ENCODE measurements at places on chromosomes 5 and 9.
A peak's percentile ranks its signal among the peaks of the same experiment; 100 is the strongest.

DNA sequence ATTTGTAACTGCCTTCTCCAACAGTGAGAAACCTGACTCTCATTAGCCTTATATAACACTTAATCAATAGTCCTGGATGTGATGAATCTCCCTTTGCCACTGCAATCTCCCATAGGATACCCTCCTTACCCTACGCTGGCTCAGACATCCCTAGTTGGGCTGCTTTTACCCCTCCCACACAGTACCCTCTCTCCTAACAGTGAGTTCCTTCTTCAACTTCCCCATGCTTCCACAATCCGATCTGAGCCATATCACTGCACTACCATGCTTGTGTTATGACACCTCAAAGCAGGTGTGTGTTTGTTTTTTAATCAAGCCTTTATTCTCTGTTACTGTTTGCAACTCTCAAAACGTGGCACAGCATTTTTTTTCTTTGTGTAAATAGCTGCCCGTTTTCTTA lies 60.5 kb upstream of the C9orf72 start:
- DNase-seq, result no peak

- no peak for DNase-seq
Observed at GRCh38 chr9:88052321-88052965, 78.1 kb upstream of the CDK20 start.

- DNase-seq, result no peak
Observed at GRCh38 chr5:35089334-35090314, 41.9 kb upstream of the AGXT2 start.

DNA sequence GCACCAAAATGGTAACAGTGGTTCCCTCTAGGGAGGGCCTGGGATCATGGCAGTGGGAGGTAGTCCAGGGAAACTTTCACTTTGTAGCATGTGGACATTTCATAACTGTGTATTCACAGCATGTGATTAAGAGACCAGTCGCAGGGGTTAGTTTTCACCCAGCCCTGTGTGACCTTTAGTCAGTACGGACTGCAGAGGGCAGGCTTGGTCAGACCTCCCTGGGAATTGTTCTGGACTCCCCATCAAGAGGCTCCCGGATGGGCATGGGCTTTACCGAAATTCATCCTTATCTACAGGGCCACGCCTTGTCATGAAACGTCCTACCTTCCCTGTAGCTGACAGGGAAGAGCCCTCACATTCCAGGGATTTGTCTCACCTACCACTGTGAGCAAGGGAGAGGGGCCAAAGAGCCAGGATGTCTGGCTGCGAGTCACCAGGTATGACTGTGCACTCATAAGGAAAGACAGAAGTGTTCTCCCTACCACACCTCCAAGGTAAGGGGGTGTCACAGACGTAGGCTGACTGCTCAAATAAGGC lies 19.9 kb downstream of the GPX3 start:
- DNase-seq, result no peak

- no peak for DNase-seq
Observed at GRCh38 chr5:74640450-74640953, at the start of gene ENC1. ENC1 (minus strand) TSS chr5:74640728; CDS start chr5:74636485, 4,243 bp downstream.

DNA sequence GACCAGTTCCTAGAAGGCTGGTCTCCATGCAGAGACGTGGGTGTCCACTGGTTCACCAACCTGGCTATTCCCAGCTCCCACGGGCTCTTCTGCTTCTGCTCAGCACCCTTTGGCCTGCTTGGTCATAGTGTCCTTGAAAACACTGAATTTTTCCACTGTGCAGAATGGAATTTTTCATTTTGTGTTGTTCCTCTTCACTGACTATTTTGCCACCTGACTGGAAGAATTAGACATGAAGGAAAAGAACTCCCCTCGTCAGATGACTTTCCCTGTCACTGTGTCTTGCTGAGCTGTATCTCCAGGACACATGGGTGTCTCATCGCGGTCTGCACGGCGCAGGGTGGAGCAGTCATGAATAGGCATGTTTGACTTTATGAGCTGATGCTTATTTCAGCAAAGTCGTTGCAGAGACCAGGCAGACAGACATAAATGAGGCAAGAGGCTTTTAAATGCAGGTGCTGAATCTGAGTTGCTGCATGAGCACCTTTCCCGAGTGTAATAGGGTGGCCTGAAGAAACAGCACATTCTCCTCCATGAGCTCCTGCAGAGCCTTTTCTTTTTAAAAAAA lies 50.2 kb upstream of the SEMA4D start:
- DNase-seq, result no peak

DNA sequence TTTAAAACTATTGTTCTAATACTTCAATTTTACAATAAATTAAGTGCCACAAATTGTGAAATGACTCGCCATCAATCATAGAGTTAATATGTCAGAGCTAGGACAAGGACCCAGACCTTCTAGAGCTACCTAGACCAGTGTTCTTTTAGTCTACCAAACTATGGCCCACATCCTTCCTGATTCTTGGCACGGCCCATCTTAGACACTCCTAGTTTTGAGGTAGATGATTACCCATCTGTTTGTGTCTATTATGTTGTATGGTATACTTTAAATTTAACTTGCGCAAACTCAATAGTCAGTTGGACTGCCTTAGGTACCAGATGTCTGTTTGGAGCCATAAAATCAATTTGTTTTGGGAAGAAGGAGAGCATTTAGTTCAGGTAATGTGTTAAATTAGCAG lies 17.5 kb downstream of the CDC26 start:
- no peak for DNase-seq

GRCh38 chr9:89770531-89771174 lies 165.8 kb downstream of the GADD45G start:
- no peak for DNase-seq

- no peak for DNase-seq
Observed at GRCh38 chr5:72013766-72014624, 93.3 kb upstream of the MAP1B start.

GRCh38 chr5:170440771-170441392 lies 51.7 kb upstream of the KCNMB1 start:
- DNase-seq, result no peak

- DNase-seq, result no peak
Observed at GRCh38 chr5:22531986-22532385, 321.2 kb downstream of the CDH12 start.

- DNase-seq, result peak; percentile 71
Observed at GRCh38 chr9:115615821-115616665, 498.1 kb upstream of the TNC start.

- no peak for DNase-seq
Observed at GRCh38 chr9:132789719-132790118, 88.4 kb downstream of the AK8 start.

DNA sequence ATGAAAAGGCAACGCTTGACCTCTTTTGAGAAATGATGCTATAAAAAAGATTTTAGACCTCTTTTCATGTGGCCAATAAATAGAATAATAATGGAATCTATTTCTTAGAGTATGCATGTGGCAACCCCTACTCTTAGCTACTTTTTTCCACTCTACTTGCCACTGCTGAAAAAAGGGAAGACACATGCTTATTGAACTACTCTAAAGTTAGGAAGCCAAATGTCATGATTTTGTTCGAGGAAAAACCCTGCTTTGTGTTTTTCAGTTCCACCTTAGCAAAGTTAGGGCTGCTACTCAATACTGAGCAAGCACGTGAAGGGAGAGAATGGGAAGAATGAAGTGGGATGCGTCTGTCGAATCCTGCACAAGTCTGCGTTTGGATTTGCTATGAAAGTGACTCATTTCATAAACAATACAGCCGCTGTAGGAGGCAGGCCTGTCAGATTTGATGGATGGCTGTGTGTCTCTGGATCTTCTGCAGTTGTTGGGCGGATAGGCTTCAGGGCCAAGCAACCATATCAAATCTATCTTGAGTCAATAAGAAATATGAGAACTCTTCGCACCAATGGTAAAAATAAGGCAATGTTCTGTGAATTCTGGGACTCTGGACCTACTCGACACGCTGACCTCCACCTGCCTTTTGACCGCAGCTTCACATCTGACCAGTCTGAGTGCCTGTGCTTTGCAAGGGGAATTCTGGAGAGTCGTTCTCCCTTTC lies 333.6 kb downstream of the PIK3R1 start:
- peak; percentile 68 for DNase-seq

DNA sequence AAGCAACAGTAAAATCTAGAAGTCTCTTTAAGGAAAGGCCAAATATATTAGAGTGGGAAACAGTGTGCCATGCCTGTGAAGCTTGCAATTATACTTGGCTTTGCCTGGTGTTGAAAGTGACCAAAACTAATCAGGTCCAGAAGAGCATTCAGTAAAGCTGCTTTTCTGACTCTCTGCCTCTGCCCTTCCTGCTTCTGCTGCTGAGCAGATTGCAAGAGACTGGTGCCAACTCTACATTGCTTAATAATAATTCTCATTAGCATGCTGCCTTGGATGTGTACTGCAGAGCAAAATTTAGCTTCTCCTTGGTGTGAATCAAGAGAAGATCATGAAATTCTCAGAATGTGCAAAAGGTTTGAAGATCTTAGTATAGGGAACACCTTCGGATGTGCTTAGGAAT lies 120.4 kb upstream of the RFX3 start:
- DNase-seq, result no peak

GRCh38 chr9:98240475-98240874 lies 15.0 kb downstream of the TBC1D2 start:
- no peak for DNase-seq

GRCh38 chr9:37390759-37391158 lies 31.7 kb upstream of the GRHPR start:
- no peak for DNase-seq

GRCh38 chr5:24623031-24623430 lies 21.7 kb downstream of the CDH10 start:
- no peak for DNase-seq

GRCh38 chr5:154380263-154380662 lies 65.5 kb upstream of the SAP30L start:
- no peak for DNase-seq

GRCh38 chr5:173922527-173922926 lies 34.4 kb downstream of the CPEB4 start:
- DNase-seq, result no peak

DNA sequence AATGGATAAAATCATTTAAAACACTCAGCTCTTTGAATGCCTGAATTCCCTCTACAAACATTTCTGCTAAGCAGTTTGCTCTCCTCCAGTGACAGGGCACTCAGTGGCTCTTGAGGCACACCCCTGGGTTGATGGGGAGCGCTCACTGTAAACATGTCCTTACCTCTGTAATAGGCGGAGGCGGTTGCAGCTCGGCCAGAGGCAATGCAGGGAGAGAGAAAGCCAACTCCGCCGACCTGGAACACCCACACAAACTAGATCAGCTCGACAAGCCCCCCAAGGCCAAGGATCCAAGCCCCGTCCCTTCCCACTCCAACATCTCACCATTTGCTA lies 329 bp downstream of the CDC23 start:
- no peak for DNase-seq

GRCh38 chr9:126984969-126985368 lies 70.4 kb downstream of the RALGPS1 start:
- DNase-seq, result no peak

GRCh38 chr5:14864181-14864812 lies 7.3 kb downstream of the ANKH start:
- no peak for DNase-seq

DNA sequence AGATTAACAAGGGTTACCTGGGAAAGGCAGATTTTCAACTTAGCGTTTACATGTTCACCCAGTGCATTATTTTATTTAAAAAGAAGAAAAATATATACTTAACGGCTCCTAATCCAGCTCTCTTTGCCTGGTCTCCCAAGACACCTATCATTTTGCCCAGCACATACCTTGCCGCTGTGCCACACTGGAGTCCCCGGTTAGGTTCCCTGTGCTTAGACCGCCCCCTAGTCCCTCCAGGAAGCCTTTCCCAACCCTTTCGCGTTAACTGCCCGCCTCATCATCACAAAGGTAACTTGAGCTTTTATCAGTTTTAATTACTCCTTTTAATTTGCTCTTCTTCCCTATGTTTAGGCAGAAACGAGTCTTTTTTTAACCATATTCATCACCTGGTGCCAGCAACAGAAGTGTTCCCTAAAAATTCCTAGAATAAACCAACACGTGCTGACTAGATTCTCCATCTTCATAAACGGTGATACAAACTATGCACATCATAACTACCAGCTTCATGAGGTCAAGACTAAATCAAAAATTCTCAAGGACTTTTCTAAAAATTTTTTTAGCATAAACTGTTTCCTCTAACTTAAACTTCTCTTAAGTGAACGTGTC lies 19.7 kb downstream of the DNAJA1 start:
- DNase-seq, result no peak

- no peak for DNase-seq
Observed at GRCh38 chr9:87810679-87811178, 71.9 kb upstream of the SPATA31E1 start.

DNA sequence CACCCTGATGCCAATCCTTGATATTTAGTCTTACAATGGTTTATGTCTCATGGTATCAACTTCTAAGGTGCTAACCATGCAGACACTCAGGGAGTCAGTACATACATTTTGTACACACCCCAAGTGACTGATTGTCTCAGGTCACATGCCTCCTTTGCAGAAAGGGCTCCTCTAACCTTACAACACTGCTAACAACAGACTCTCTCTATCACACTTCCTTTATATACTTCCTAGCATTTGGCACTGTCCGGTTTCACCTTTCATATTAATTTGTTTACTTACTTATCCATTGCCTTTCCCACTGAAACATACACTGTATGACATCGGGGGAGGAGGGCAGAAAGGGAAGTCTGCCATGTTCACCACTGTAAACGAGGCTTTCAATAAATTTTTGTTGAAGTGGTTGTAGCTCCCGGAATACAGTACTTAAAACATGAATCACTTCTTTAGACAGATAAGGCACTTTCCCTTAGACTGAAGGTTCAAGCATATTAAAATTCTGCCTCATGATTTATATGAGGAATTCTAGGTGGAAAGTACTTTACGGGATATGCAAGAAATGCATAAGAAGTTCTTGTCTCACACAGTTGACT lies 20.6 kb downstream of the EMB start:
- no peak for DNase-seq

GRCh38 chr5:80653502-80653901 lies 950 bp upstream of the MSH3 start:
- no peak for DNase-seq

GRCh38 chr9:138010861-138011260 lies 133.3 kb downstream of the CACNA1B start:
- DNase-seq, result no peak

GRCh38 chr5:20498926-20499325 lies 510.9 kb upstream of the CDH18 start:
- DNase-seq, result no peak

- DNase-seq, result no peak
Observed at GRCh38 chr5:94614156-94614805, 4.1 kb downstream of the KIAA0825 start.
